ENCODE measurements at places on chromosomes 1 and 21.

DNA sequence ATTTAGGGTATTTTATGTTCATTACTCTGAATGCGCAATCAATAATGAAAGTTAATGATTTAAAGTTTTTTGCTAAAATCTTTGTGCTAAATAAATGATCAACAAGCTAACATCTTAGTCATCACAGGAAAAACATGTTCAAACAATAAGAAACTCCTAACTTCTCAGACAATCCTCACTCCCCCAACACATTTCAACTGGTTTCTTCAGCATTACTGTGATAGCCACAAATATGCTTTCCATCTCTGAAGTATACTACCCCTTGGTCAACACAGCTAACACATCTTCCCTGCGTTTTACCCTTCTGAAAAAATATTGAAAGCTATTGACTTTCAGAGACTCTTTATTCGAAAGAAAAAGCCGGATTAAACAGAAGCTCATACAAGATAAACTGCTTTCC lies 85.8 kb downstream of the ZNF644 start:
- DNase-seq, result no peak

GRCh38 chr1:1334835-1335234 lies 3.8 kb downstream of the TAS1R3 start:
- DNase-seq, result no peak

- no peak for DNase-seq
Observed at GRCh38 chr1:237877631-237878030, 13.1 kb downstream of the ZP4 start.

- DNase-seq, result no peak
Observed at GRCh38 chr1:35406103-35406502, 137.6 kb downstream of the ZMYM4 start.

DNA sequence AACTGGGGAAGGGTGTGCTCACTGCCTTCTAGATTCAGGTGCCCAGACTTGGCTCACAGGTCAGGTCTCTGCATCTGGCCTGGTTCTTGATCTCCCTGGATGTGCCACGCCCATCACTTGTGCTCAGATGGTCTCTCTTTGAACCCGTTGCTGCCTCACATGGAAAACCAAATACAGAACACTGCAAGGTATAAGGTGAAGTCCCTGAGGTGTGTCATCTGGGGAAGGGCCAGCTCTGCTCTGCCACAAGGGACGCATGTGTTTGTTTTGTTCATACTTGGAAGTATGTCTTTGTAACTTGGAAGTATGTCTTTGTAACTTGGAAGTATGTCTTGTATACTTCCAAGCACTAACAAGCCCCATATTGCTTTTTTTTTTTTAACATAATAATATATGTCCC lies 13.4 kb upstream of the CRNN start:
- DNase-seq, result no peak

GRCh38 chr1:113676524-113676923 lies 82.8 kb downstream of the PHTF1 start:
- DNase-seq, result no peak

- DNase-seq, result no peak
Observed at GRCh38 chr1:66316464-66317247, 217.3 kb upstream of the SGIP1 start.

GRCh38 chr1:172607145-172607544 lies 51.8 kb upstream of the FASLG start:
- DNase-seq, result no peak

GRCh38 chr1:3864884-3865283 lies 7.6 kb downstream of the DFFB start:
- no peak for DNase-seq

- DNase-seq, result no peak
Observed at GRCh38 chr1:54559111-54559548, 11.1 kb downstream of the ACOT11 start.

DNA sequence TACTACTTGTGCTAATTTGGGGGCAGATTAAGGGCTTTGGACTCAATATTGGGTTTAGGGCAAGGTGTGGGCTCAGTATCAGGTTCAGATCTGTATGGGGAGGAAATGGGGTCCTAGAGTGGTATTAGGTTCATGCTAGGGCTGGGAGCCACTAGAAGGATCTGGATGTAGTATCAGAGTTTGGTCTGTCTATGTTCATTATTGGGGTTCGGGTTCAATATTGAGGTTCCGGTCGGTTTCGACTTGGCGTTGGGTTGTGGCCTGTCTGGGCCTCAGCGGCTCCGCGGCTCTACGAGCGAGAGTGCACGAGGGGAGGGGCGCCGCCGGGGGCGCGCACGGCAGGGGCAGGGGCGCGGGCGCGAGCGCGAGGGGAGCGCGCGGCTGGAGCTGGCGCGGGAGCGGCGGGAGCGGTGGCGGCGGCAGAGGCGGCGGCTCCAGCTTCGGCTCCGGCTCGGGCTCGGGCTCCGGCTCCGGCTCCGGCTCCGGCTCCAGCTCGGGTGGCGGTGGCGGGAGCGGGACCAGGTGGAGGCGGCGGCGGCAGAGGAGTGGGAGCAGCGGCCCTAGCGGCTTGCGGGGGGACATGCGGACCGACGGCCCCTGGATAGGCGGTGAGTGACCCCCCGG lies at the start of gene PTPRF:
Gene PTPRF, plus strand, starts transcription at position 401 of the 624 bp plus-strand sequence. CDS start 14,193 bp downstream, outside the sequence.
- DNase-seq, result no peak

- no peak for DNase-seq
Observed at GRCh38 chr21:26194326-26194725, 23.8 kb upstream of the APP start.

GRCh38 chr1:183212870-183213269 lies 26.8 kb downstream of the LAMC2 start:
- no peak for DNase-seq

- DNase-seq, result no peak
Observed at GRCh38 chr1:173039626-173040025, 11.1 kb downstream of the TNFSF18 start.

- DNase-seq, result no peak
Observed at GRCh38 chr1:42922687-42923366, 35.8 kb downstream of the SLC2A1 start.

GRCh38 chr1:8745346-8745745 lies 72.1 kb downstream of the RERE start:
- no peak for DNase-seq

DNA sequence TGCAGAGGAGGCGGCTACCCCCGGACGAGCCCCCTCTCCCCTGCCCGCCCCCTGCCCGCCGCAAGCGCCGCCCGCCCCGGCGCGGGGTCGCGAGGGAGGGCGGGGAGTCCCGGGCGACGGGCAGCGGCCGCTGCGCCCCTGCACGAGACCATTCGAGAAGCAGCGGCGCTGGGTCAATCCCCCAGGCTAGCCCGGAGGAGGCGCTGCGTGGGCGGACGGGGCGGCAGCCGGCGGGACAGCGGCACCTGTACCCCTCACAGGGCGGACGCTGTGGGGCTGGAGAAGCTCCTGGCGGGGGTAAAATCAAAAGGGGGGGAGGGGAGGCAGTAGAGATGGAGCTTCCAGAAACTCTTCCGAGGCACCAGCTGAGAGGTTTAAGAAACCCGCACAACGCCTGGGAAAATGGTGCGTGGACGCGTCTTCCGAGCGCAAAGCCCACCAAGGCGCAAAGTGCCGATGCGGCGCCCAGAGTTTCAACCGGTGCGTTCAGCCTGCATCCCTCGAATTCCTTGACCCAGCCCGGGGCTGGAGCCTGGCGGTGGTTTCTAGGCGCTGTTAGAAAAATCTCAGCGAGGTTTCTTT lies at the start of gene PLPPR5:
Gene PLPPR5, minus strand, starts transcription at position 1 of the 582 bp plus-strand sequence. CDS start 190 bp downstream, outside the sequence.
- no peak for DNase-seq

DNA sequence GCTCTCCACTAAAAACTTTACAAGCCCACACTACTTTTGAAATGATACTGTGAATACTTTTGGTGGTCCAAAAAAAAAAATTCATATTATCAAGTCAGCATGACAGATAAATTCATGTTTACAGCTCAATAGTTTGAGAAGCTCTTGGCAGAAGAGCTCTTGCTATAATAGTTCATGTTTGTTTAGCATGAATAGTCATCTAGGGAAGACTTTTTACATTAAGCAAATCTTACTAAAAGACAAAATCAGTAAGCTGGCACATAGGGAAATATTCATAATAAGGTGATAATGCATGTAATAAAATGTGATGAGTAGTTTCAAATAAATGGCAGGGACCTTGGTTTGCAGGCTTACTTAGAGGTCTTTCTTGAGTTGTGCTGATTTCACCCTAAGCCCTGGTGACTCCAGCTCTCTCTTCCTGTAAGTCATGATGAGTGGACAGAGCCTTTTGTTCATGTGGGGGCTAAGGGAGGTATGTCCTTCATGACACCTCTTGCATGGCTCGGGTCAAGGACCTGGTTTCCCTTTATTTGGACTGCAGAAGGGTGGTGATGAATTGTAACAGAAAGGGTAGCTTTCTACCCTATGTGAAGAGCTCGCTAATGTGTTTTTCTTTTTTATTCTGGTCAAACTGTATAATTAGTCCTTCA lies 166.7 kb downstream of the GABPA start:
- DNase-seq, result no peak

GRCh38 chr1:11704194-11704529 lies 12.7 kb downstream of the DRAXIN start:
- DNase-seq, result no peak

DNA sequence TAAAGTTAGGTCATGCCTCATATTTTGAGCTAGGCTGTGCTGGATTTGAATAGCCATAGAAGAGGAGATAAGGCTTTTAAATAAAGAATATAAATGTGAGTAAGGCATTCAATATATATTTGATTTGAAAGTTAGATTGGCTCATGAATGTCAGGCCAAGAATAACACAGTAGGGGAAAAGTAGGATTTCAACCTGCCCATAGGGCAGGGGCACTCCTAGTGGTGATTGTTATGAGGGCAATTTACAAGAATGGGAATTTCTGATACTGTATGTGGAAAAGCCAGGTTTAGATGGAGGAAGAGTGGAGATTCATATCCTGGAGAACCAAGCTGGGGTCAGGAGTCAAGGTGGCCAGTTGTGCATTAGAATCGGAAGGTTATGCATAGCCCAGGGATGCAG lies 74.9 kb downstream of the DNAH14 start:
- DNase-seq, result no peak

DNA sequence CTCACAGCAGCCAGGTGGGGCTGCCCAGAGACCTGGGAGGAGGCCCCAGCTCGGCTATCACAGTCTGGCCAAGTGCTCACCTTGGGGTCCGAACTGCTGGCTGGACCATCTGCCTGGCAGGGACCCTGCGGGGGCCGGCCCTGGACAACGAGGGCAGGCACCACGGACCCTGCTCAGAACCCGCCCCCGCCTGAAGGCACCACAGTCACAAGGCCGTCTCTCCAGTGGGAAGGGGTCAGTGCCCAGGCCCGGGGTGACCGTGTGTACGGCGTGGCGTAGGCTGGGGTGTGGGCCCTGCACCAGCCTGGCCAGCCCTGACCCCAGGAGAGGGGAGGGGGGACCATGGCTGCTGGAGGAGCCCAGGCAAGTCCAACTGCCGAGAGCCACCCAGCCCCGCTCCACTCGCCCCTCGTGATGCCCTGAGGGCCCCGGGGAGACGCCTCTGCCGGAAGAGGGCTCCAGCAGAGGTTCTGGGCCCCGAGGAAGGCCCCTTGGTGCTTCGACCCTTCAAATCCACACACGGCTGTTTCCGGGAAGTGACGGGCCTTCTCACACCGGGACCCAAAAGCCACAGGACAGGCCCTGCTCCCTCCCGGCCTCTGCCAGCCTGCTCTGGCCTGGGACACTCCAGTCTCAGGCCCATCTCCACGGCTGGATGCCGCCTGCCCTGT lies 11.2 kb upstream of the RNF223 start:
- no peak for DNase-seq

DNA sequence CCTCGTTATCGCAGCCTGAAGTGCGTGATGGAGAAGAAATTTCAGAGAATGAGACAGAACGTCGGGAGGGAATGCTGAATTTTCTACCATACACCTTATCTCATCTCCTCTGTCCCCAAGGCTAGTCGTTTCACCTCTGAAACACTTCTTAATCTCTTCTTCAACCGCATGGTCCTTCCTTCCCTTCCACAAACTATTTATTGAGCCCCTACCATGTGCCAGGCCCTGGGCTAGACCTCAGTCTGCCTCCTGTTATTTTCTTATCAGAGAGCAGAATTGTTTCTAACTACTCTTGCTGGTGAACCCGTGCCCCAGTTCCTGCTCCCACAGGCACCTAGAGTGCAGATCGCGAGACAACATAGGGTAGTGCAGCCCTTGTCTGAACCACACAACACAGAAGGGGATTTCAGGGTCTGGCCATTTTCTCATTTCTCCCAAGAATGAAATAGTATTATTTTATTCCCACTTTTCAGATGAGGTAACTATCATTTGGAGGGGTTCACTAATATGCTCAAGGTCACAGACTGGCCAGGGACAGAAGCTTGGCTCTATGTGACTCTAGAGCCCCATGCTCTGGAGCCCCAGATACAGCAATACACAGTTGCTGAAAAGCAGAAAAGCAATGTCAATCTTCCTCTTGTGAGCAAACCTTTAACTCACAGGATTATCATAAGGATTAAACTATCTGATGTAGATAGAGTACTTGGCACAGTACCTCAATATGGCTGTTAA lies 598 bp upstream of the ADIPOR1 start:
- DNase-seq, result no peak

All from activated naive CD4-positive, alpha-beta T cell (primary cell).